ENCODE measurements at places on chromosomes 5 and 9.

DNA sequence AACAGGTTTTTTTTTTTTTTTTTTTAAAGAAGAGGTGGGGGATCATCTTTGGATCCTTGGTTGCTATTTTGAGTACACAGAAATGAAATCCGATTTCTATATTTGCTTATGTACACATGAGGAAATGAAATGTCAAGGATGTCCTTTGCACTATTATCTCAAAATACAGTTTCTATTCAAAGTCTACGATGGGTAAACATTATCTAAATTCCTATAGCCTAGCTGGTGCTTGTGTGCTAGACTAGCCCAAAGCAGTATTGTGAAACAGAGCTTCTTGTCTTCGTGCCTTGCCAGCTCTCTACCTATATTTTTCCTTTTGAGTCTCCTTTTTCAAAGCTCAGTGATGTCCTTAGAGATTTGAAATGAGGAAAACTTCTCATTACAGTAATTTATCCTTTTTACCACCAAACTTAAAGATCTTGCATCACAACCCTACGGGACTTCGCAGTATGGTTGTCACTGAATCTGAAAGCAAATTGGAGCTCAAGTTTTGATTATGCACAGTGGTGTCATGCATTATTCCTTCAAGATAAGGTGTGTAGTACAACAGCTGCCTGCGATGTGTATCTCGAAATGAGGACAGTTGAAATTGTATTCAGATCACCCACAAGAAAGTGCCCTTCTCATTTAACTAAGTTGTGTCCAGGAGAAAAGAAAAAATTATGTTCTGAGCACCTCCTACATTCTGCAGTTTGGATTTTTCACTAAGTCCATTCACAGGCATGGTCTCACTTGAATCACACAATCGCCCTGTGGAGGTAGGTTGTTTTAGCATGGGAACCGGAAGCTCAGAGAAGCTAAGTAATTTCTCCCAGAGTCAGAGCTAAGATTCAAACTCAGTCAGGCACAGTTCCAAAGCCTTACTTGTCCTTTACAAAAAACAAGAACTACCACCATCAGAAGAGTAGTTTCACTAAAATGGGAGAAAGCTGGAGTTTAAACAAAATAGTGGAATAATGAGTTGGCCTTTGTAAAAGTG is 379.0 kb downstream of the GLIS3 start:
- DNase-seq = no peak

GRCh38 chr9:134390947-134391318 is 64.7 kb downstream of the RXRA start:
- DNase-seq = no peak

DNA sequence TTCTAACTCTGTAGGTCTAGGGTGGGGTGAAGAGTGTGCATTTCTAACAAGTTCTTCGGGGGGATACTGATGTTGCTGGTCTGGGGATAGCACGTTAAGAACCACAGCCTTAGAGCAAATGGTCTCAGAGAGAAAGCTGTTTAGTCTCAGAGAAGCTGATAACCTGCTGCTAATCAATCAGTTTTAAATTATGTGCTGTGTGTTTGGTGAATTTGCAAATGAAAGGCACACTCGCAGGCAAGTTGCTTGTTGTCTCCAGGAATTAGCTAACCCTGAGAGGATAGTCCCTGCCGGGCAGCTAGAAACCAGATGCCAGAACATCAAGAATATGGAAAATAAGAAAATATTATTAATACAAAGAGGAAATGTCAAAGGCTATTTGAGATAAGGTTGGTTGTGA is 79.2 kb downstream of the DMRT2 start:
- no peak for DNase-seq

DNA sequence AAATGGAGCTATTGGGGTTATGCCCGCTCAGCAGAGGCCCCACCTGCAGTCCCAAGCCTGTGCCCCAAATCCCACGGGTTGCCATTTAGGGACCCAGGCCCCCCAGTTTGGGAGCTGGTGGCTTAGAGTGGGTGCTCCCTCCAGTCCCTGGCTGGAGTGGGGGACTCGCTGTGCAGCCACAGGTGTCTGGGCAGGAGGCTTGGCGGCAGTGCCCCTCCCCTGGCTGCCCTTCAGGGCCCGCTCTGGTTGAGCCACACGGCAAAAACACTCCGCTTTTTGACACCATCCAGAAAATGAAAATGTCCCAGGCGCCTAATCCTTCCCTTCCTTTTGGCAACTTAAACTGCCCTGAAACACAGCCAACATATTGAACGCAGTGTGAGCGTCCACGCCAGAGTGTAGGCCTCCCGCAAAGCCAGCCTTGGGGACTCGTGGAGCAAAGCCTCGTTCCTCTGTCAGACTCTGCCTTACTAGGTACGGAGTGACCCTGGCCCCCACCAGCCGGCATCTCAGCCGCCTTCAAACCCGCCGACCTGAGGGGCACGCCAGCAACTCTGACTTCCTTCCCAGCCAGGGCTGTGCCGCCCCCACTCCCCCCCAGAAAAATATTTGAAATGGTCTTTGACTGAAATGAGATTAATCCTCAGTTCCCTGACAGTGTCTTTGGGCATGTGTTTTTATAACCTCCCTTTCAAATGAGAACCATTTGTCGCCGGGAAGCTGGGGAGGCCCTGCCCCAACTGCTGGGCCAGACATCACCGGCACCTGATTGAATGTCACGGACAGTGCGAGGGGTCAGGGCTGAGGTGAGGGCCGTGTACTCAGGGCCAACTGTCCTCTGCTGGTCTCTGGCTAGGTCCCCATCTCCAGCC is 98.5 kb upstream of the LMX1B start:
- DNase-seq = no peak

- DNase-seq = no peak
These were observed 10.5 kb upstream of the NR4A3 start for GRCh38 chr9:99811172-99811571.

DNA sequence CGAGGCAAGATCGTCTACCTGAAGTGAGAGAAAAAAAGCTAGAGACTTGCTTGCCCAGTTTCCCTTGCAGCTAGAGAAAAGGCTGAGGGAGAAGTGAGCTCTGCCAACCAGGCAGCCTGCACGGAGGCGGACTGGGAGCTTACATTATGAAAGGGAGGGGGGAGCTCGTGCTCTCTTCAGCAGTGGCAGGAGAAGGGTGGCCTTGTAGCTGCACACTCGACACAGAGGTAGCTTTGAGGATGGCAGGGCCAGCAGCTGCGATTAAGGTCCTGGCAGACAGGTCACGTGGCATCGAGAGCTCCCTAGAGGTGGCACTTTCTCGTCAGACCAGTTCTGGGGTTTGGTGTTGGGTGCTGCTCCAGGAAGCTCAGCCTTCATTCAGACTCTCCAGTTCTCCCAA is 26.7 kb downstream of the APBA1 start:
- no peak for DNase-seq

GRCh38 chr5:58466939-58467338 is 7.1 kb upstream of the PLK2 start:
- no peak for DNase-seq

- no peak for DNase-seq
These were observed 97.8 kb downstream of the MED10 start for GRCh38 chr5:6280425-6281100.

DNA sequence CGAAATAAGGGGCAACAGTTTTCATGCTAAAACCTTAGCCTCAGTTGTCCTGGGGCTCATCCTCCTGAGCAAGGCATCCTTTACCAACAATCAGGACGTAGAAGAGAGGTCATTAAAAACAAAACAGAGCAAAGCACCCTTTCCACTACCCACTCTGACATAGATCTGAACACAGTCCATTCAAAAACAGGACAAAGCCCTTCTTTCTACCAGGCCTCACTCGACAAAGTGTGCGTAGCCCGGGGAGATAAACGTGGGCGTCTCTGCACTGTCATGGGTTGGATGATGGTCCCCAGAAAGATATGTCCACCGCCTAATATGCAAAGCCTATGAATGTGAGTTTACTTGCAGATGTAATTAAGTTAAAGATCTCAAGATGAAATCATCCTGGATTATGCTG is 60.6 kb upstream of the TAS2R1 start:
- DNase-seq = no peak

GRCh38 chr5:98774192-98775033 is 950 bp downstream of the RGMB start:
- DNase-seq = no peak

DNA sequence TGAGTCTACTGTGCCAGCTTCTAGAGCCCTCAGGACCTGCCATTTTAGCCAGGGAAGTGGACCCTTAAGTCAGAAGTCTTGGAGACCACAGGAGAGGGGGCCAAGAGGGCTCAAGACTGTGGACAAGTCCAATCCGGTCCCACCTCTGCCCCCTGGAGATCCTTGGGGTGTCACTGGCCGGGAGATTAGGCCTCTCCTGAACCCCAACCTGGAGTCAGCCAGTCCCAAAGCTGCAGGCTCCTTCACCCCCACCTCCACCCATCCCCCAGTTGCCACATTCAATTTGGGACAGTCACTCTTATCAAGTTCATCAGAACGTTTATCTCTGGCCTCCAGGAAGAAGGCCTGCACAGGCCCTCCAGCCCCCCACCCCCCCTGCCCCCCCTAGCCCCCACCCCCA is 290 bp downstream of the SLC23A1 start:
- DNase-seq = no peak

GRCh38 chr5:59528202-59528862 is 365.2 kb downstream of the PDE4D start:
- no peak for DNase-seq

GRCh38 chr5:177575488-177575887 is 16.5 kb upstream of the TMED9 start:
- DNase-seq = no peak

DNA sequence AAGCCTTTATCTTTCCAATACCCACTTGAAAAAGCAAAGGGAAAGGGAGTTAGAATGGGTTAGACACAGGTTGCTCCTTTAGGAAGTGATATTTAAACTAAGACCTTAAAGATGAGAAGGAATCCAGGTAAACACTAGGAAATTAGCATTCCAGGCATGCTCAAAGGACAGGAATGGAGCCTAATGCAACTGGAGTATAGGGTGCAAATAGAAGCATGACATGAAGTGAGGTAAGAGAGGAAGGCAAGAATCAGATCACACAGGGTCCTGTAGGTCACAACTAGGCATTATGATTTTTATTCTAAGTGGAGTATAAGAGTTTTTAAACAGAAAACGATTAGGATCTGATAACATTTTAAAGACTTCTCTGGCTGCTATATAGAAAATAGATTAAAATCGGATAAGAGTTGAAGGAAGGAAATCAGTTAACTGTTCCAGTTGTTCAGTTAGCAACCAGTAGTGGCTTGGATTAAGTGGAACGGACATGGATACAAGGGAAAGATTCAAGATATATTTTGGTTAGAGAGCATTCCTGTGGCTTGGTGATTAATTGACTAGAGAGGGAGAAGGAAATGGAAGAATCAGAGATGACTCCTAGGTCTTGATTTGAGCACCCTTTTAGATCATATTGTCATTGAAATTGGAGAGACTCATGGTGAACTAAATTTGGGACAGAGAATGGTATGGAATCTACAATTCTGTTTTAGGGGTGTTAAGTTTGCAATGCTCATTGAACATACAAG is 95.9 kb downstream of the FBXO4 start:
- DNase-seq = no peak

- DNase-seq = no peak
These were observed 246.4 kb downstream of the ACTL7B start for GRCh38 chr9:108609227-108609896.

DNA sequence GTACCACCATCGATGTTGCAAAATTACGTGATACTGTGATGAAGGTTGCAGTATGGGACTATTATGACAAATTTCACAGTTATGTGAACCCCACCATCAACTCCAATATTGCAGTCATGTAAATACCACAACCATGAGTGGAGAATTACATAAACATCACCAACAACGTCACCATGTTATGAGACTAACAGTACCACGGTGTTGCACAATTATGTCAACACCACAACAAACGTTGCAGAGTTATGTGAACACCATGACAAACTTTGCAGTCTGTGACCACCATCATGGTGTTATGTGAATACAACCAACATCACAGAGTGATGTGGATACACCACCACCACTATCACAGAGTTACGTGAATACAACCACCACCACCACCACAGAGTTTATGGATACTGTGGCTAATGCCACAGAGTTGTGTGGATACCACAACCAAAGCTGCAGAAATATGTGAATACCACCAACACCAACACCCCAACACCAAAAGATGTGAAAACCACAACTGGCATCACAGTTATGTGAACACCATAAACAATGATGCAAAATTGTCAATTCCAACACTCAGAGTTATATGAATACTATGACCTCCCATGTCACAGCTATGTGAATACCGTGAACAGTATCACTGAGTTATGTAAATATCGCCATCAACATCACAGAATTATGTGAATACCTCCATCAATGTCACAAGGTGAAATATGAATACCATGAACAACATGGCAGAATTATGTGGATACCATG is 62.4 kb downstream of the SHC3 start:
- no peak for DNase-seq

DNA sequence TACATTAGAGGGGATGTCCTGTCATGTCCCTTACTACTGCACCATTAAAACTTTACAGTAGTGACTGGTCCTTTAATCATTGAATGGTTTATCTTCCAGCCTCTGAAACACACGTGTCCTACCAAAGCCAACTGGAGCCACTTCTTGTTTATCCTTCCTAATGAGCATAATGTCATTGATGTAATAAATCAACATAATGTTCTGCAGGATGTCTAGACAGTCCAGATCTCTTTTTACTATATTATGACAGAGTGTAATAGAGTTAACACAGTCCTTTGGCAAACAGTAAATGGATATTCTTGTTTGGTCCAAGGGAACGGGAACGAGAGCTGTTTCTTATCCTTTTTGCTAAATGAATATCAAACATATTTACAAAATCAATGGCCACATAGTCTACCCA is 88.1 kb upstream of the PTPRD start:
- no peak for DNase-seq

DNA sequence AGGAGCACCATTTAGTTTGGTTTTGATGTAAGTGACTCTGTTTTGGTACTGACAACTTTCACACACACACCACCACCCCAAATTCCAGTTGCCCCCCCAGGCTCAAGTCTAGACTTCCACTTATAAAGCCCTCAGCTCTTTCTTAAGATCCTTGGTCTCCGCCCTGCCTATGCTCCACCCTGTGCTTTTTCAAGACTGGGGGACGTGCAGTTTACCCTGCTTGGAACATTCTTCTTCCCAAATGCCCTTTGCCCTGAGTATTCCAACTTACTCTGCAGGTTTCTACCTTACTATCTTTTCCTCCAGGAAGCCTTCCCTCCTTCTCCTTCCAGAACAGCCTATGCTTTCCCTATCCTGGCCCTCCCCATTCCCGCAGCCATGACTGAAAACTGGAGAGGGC is 1.5 kb upstream of the TRIM14 start:
- no peak for DNase-seq

DNA sequence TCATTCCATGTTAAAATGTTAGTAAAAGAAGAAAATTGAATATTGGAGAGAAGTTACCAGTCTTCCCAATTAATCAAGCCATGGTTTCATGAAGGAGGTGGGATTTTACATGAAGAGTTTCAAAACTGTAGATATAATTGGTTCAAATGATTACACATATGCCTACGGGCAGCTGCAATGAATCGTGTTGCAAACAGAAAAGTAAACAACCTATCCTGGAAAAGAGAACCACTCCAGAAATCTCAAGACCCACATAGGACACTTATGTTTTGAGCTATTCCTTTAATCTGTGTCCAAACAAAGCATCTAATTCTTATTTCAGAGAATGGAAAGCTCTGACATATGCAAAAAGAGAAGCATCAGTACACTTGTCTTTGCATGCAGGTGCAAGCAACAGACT is 340.2 kb downstream of the NDUFS4 start:
- DNase-seq = no peak
